Stimulated activated naive CD4-positive, alpha-beta T cell treated with Interleukin-2 at 50 U/mL for 16 hours (primary cell): ENCODE measurements at places on chromosomes 4 and X.

GRCh38 chr4:72300126-72300525 is 268.3 kb downstream of the NPFFR2 start:
- DNase-seq: no peak

DNA sequence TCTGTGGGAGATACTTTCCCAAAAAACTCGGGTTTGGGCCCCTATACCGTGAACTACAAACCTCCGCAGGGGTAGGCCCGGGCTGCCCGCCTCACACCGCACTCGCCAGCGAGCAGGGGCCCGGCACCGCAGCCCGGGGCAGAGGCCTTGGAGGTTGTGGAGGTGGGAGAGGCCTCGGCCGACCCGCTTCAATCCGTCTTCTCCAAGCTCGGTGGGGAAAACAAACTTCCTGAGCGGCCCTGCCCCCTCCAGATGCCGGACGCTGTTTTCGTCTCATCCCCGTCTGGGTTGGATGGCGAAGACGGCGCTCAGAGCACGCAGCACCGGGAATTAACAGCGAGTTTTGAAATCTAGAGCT is 442 bp upstream of the MCUB start:
- DNase-seq: peak; percentile 54

- no peak for DNase-seq
Observed at GRCh38 chrX:24494647-24495075, 29.6 kb downstream of the PDK3 start.

- peak; percentile 77 for DNase-seq
Observed at GRCh38 chr4:8419222-8420041, 21.1 kb downstream of the ACOX3 start.

DNA sequence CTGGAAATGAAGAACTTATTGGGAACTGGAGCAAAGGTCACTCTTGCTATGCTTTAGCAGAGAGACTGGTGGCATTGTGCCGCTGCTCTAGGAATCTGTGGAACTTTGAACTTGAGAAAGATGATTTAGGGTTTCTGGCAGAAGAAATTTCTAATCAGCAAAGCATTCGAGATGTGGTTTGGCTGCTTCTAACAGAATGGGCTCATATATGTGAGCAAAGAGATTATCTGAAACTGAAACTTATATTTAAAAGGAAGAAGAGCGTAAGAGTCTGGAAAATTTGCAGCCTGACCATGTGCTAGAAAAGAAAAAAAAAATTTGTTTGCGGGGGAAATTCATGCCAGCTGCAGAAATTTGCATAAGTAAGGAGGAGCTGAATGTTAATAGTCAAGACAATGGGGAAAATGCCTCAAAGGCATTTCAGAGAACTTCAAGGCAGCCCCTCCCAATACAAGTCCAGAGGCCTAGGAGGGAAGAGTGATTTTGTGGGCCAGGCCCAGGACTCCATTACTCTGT is 35.9 kb upstream of the PAPSS1 start:
- DNase-seq: no peak

DNA sequence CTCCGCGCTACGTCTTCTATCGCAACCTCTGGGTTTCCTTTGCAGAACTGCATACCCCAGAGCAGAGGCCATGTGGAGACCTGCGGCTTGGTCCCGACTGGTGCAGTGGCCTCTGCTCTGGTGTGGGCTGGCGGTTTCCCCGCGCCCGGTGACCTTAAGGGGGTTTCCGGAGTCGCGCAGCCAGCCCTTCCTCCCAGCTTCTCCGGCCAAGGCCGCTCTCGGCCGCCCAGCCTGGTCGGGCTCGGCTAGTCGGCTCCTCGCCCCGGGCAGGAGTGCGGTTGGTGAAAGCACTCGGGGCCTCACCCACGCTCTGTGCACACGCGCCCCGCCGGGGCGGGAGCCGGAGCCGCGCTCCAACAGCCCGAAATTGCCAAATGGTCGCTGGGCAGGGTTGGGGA is 84.9 kb downstream of the BCOR start:
- DNase-seq: no peak

DNA sequence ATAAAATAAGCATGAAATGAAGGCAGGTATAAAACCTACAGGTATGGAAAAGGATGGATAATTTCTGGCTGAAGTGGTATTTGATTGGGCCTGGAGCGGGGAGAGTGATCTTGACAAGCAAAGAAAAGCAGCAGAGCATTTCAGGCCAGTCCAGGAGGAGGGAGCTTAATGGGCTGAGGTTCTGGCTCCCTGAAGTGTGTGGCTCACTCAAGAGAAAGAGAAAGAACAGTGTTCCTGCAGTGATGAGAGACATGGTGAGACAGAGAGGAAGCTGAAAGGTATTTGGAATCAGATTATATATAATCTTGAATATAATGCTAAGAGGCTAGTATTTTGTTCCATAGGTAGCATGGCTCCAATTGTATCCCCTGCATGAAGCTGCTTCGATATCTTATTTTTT is 153.5 kb downstream of the MGST2 start:
- DNase-seq: no peak

DNA sequence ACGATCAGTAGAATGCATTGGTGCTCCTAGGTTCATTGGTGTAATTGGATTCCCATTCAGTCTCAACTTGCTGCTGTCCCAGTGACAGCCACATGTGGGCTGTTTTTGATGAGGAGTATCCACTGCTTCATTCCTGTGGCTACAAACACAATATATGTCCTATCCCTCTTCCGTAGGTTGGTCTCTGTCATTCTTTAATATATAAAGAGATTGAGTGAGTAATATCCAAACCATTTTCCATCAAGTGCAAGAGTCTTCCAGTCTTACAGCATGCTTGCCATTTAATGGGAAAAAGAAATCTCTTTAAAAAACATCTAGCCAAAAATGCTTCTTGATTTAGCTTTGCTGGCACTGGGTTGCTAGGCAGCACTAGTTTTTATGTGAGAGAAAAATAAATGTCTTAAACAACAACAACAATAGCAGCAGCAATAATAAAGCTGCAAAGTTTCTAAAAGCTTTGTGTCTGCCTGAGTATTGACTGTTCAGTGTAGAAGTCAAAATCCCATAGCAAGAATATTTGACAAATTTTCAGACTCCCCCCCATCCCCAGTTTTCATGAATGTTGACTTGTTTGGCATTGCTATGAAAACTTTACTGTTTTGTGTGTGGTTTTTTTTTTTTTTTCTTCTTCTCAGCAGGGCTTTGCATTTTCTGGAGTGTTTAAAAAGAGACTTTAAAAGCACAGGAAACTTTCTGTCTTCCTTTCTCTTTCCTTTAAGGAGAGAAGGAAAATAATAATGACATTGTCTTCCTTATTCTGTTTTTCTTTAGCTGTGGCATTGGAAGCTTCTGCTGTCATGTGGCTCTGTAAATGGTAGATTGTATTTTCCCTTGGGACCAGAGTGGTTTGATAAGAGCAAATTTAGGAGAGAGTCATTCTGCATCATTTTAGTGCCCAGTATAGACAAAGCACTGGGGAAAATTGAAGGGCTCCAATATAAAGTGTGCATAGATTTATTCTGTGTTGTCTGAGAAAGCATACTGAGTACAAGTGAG is 244.3 kb downstream of the ARHGAP10 start:
- DNase-seq: no peak

- no peak for DNase-seq
Observed at GRCh38 chr4:57424232-57424897, 314.2 kb upstream of the IGFBP7 start.

DNA sequence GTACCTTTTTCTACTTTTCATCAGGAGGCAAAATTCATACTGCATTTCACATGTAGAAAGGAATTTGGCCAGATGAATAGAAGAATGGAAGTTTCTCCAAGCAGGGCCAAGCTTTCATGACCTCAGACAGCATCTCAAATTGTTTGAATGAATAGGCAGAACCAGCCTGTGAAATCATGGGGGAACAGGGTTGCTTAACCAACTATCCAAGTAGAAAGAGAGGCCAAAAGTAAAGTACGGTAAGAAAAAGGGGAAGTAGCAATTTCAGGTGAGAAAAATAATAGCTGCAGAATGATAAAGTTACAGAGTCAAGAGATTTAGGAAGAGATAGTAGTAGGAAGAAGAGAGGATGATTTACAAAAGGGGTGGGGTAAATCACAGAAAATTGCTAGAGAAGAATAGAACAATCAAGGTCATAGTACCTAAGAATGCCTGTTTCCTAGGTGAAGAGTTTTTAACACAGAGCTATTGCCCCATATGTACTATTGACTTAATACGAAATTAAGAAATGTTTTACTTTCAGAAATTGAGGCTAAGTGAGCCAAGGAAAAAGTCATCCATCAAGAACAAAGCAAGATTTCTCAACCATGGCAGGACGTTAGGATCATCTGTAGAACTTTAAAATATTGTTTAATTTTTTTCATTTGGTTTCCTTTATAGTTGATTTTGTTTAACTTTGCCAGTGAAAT is 177.1 kb upstream of the TET2 start:
- DNase-seq: no peak

- no peak for DNase-seq
Observed at GRCh38 chr4:37999000-37999716, 39.0 kb downstream of the PTTG2 start.

- DNase-seq: no peak
Observed at GRCh38 chr4:90137555-90137954, 10.4 kb downstream of the CCSER1 start.

DNA sequence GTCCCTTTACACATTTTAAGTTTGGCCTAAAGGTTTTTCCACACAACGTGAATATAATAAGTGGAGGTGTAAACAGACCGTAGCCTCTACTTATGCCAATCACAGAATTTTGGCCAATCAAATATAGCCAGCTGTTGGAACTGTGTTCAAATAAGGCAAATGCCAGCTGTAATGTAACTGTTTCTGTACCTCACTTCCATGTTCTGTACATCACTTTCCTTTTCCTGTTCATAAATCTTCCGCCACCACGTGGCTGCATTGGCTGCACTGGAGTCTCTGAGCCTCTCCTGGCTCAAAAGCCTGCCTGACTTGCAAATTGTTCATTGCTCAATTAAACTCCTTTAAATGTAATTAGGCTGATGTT is 105.1 kb upstream of the SMIM31 start:
- no peak for DNase-seq

- no peak for DNase-seq
Observed at GRCh38 chr4:13543032-13543838, 1.1 kb downstream of the NKX3-2 start.

- DNase-seq: no peak
Observed at GRCh38 chrX:132207996-132208395, 11.3 kb downstream of the RAP2C start.

DNA sequence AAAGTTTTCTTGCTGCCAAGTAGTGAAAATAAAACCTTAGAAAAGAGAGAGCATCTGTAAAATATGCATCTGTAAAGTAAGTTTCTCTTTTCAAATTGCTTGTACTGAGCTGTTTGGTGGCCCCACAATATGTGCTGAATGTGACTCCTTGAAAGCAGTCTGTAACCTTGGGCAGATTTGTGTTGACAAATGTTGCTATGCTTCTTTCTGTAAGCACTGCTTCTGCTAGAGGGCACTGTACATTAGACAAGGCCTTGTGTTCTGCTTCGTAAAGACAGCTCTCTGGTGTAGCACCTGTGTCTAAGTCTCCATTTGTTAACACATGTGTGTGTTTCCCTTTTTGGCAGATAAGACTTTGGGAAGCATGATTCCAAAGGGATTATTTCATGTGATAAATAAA is 56.6 kb upstream of the NRK start:
- DNase-seq: no peak

GRCh38 chr4:113179996-113180395 is 130.5 kb downstream of the ANK2 start:
- DNase-seq: no peak

- DNase-seq: no peak
Observed at GRCh38 chr4:71769434-71769833, 14.4 kb downstream of the GC start.
